Right lung (tissue), 10 donors: ENCODE measurements at places on chromosomes 3 and 15. TPM values are rescaled to one million over a fixed set of nuclear protein-coding genes. Genes with fewer than 3 reads are reported as not detected.
A peak's percentile ranks its signal among the peaks of the same experiment; 100 is the strongest.

The ZBTB47 gene
- 13.0 TPM for polyA plus RNA-seq

DNA sequence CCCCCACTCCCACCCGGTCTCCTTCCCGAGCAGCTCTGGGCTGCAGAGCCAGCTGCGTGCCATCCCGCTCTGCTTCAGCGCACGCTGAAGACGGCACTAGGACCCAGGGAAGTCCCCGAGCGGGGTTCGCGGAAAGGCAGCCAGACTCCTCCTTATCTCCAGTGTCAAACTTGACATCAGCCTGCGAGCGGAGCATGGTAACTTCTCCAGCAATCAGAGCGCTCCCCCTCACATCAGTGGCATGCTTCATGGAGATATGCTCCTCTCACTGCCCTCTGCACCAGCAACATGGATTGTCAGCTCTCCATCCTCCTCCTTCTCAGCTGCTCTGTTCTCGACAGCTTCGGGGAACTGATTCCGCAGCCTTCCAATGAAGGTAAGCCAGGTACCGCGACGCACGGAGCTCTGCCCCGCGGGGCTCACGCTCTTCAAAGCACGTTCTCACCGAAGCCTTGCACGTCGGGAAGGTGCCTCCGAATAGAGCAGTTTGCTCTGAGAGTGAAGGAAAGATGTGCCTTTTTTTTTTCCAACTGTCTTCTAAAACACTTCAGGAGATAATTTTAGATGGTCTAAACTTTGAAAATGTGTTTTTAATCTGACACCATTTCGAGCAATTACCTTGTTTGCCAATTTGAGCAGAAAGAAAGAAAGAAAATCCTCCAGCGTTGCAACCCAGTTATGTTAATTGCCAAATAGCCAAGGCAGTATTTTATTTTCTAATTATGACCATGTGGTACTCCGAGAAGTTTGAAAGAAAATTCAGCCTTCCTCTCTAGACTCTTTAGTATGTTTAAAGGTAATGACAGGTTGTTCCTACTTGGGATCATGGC is at the start of gene EPHA3:
Gene EPHA3, plus strand, starts transcription at position 161 of the 830 bp plus-strand sequence. Its CDS starts 128 bp downstream, at position 289.
- peak; percentile 82 for DNase-seq

The WDR93 gene
- 1.9 TPM for polyA plus RNA-seq

The FAM81A gene
- 4.0 TPM for polyA plus RNA-seq

DNA sequence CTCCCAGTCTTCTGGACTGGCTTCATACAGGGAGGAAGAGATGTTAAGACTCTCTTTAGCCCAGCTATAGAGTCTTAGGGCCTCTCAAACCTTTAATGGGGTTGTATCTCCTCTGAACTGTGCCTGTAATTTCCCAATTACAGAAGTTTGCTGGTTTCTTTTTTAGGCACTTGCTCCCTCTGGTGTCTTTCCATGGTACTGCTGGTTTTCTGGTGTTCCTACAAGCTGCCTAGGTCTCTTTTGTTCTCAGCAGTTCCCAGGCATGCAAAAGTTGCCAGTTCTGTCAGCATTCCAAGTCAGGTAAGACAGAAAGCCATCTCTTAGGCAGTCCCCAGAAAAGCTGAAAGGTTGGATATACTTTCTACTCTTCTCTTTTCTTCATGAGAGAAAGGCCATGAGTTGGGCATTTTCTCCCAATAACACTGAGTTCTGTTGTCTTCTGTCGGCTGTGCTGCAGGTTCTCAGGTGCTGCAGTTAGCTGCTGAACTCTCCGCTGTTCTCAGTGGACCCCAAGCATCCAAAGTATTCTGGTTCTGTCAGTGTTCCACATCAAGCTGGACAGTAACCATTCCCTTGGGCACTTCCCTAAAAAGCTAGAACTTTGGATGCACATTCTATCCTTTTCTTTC is 54.4 kb upstream of the EHHADH start:
- no peak for DNase-seq
